Activated naive CD4-positive, alpha-beta T cell treated with anti-CD3 and anti-CD28 coated beads, Interleukin-2, amount 50 U/mL, for 72 hours (primary cell): ENCODE measurements at places on chromosomes 12 and 14.

DNA sequence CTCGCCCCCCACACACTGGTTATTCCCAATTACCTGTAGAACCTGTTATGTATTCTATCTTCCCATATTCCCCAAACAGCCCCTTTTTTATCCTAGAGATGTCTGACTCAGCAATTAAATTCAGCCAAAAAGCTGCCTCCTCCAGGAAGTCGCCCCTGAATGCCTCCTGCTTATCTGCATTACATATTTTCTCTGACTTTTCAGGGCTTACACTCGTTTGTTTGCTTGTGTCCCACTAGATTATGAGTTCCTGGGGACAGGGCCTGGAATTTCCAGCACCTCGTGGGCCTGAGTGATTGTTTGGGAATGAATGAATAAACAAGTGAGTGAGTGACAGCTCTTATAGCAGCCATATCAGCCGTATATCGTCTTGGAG lies 99.3 kb upstream of the RFLNA start:
- DNase-seq = no peak

GRCh38 chr14:35045798-35046047 lies 349 bp upstream of the FAM177A1 start:
- DNase-seq = no peak

- DNase-seq = no peak
These were observed 44.1 kb downstream of the LRTM2 start for GRCh38 chr12:1864456-1864855.

GRCh38 chr12:73221836-73222235 lies 949.7 kb downstream of the TRHDE start:
- DNase-seq = no peak

DNA sequence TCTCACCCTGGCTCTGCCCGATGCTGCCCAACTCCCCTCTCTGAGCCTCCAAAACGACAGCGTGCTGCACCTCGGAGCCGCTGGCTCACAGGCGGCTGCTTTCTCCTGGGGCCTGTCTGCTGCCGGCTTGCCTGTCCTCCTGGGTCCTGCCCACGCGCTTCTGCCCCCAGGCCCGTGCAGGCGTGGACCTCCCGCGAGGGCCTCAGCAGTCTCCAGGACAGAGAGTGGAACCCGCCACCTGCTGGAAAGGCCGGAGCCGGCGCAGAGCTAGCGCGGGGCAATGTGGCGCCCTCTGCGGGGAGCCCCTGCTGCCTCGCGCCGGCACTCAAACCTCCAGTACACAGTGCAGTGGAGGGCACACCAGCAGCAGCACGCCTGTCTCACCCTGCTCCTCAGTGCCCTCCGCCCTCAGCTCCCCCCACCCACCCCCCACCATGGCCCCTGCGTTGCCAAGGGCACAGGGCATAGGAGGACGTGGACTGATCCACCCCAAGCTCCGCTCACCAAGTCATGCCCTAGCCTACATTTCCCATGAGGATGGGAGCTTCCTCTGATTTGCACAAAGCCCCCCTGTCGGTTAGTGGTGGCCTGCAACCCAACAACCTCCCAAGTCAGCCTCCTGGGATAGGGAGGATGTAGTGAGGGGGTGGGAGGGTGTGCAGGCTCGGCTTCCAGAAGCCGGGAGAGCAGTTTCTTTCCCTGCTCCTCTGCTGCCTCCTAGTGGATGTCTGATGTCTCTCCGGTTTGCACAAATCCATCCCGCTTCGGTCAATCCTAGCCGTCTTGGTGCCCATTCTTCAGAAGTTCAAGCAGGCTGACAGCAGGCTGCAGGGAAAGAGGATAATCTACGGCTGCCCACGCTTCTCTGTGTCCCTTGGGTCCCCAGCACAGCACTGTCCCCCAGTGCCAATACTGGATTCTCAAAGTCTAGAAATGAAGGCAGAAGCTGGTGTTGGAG lies 25.2 kb downstream of the KRT8 start:
- peak; percentile 64 for DNase-seq

GRCh38 chr14:104091061-104091926 lies 5.8 kb downstream of the ASPG start:
- no peak for DNase-seq

GRCh38 chr12:27967551-27968054 lies 4.9 kb downstream of the PTHLH start:
- DNase-seq = no peak

GRCh38 chr12:77401770-77402081 lies 336.4 kb upstream of the E2F7 start:
- DNase-seq = no peak

- DNase-seq = no peak
These were observed 35.7 kb upstream of the PRMT8 start for GRCh38 chr12:3455312-3455711.

DNA sequence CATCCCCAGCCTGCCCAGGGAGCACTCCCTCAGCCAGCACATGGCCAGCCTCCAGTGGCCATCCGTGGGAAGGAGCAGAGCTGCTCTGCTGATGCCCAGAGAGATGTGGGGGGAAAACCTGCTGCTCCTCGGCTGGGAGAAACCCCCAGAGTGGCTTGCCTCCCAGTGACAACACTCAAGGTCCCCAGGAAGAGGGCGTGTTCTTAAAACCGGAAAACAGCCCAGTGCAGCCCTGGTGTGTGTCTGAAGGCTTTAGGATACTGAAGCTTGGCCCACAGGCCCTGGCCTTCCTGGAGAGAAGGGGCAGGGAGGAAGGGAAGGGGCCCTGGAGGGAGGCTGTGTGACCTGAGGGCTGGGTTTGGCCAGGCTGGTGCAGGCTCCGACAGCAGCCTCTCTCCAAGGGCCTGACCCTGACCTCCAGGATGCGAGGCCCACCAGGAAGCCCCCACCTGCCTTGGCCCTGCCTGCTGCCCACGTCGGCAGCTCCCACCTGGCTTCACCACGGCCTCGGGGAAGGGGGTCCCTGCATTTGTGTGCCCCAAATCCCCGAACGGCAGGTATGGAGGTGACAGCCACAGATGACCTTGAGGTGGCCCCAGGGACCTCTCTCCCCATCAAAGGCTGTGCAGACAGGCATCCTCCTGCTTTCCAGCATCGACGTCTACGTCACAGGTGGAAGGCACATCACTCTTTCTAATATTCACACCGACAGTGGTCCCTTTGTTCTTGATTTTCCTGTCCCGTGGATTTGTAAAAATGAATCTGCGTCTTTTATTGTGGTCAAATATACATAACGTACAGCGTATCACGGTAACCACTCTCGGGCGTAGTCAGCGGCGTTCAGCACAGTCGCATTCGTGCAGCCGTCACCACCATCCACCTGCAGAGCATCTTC lies 190.0 kb upstream of the C14orf180 start:
- peak; percentile 27 for DNase-seq
